Activated CD4-positive, alpha-beta T cell treated with anti-CD3 and anti-CD28 coated beads for 36 hours (primary cell): ENCODE measurements at places on chromosomes 2 and 18.

- DNase-seq = no peak
Measured at GRCh38 chr2:150997702-150998440, 263.8 kb downstream of the RBM43 start.

DNA sequence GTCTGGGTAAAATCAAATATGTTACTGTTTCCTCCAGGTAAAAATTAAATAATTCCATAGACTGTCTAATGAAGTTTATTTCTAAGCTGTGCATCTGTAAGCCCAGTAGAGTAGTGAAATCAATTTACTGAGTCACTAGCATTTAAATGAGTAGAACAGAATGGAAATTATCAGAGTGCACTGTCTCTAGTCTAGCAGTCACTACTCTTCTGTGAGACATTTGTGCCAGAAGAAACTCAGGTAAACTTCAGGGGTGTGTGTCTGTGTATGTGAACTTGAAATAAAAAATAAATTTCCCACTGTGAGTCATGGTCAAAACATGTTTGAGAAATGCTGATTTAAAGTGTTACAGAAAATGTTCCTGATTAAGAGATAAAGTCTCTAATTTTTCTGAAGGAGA lies 146.4 kb downstream of the RIF1 start:
- DNase-seq = no peak

DNA sequence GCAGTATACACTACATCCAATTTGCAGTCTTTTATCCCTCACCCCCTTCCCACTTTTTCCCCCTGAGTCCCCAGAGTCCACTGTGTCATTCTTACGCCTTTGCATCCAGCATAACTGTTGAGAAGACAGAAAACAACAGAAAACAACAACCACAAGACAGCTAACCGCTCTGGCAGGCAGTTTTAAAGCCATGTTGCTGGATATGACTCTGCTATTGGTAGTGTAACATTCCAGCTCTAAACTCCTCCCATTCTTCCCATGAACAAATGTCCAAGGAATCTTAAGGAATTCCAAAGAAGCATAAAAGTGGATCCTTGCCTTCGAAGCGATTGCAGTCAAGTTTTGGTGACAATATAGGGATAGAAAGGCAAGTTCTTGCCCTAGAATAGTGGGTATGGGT lies 599.1 kb downstream of the NYAP2 start:
- no peak for DNase-seq

GRCh38 chr18:74820160-74820780 lies 222.6 kb downstream of the ZNF407 start:
- DNase-seq = no peak

DNA sequence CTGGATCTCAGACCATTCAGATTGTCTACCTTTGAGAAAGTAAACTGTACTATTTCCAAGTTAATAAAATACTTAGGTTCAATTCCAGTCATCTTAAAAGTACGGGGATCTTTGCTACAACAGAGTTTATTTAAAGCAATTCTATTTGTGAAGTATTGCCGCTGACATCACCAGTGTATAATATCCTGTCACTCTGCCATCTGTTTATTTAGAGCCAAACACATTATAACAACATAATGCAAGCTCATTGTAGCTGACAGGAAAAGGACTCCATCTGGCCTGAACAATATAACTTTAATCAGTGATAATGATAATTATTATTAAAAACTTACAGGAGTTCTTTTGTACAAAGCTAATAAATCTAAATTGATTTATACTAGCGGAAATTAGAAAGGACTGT lies 786.8 kb downstream of the ERBB4 start:
- no peak for DNase-seq

DNA sequence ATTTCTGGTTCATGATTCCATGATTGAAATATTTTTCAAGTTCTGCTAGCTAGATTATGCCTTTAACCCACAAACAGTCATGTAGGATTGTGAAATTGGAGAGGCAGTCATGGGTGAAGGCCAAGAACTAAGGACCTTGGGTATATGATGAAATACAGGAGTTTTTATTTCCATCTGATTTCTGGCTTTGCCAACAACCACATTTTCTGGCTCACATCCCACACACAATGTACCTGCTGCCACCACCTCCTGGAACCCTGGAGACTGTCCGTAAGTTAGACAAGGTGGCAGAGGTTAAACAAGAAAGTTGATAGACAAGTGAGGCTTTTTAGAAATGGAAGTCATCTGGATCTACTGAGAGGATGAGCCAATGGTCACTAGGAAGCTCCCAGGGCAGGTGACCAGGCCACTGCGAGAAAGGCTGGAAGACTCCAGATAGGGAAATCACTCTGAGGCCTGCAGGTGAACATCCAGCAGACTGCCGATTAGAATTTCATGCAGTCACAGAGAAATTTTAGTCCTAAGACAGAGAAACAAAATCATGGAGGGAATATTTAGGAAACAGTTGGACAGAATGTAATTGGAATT lies 402.0 kb downstream of the ALK start:
- no peak for DNase-seq

- DNase-seq = no peak
Measured at GRCh38 chr18:42514512-42514911, 559.5 kb downstream of the PIK3C3 start.
